Cardiac muscle cell (in vitro differentiated cells and primary cell): ENCODE measurements at places on chromosomes 16 and 17. TPM values are rescaled to one million over a fixed set of nuclear protein-coding genes. Genes with fewer than 3 reads are reported as not detected.

Gene KRTAP9-9
- not detected in 2 replicates for polyA plus RNA-seq

Gene NOG
- polyA plus RNA-seq: 18.9 and 32.7 TPM in 2 replicates

Gene CCDC102A
- 30.1 and 43.8 TPM in 2 replicates for polyA plus RNA-seq

Gene TMEM106A
- polyA plus RNA-seq: 6.1 and 6.6 TPM in 2 replicates

Gene TP53TG3D
- polyA plus RNA-seq: not detected in 2 replicates

Gene CMTM2
- polyA plus RNA-seq: 0.88 TPM in 1 of 2 replicates, not detected in the other

Gene OR4D1
- polyA plus RNA-seq: not detected in 2 replicates

Gene TBX6
- 2.2 and 8.9 TPM in 2 replicates for polyA plus RNA-seq

Gene ENPP7
- not detected in 2 replicates for polyA plus RNA-seq

Gene HOXB1
- polyA plus RNA-seq: 9.1 and 12.4 TPM in 2 replicates

Gene METTL22
- polyA plus RNA-seq: 46.0 and 102 TPM in 2 replicates

Gene KRT17
- 1.2 TPM in 1 of 2 replicates, not detected in the other for polyA plus RNA-seq

Gene ZNF75A
- polyA plus RNA-seq: 43.4 and 44.1 TPM in 2 replicates
